ENCODE measurements at places on chromosomes 16 and 17. TPM values are rescaled to one million over a fixed set of nuclear protein-coding genes. Genes with fewer than 3 reads are reported as not detected.

Gene USP31
- 6.4 TPM for polyA plus RNA-seq

Gene FZD2
- 13.9 TPM for polyA plus RNA-seq

GRCh38 chr17:4837471-4838308 is 4.5 kb downstream of the MINK1 start:
- DNase-seq: no peak

DNA sequence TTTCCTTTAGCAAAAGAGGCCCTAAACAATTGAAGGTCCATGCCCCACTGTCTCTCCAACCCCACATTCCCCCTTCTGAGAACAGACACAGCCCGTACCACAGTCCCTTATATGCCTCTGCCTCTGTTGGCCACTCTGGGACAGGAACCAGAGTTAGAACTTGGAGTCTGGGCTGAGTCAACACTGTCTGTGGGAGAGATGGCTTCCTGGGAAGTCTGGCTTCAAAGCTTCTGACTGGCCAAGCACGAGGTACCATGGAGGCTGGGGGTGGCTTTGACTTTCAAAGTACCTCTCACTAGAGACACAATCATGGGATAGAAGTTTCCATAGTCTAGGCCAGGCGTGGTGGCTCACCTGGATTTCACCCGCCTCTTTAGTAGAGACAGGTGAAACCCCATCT is 14.9 kb upstream of the SPOP start:
- no peak for DNase-seq
